Transverse colon (tissue), 4 donors: ENCODE measurements at places on chromosomes 3 and 15.

DNA sequence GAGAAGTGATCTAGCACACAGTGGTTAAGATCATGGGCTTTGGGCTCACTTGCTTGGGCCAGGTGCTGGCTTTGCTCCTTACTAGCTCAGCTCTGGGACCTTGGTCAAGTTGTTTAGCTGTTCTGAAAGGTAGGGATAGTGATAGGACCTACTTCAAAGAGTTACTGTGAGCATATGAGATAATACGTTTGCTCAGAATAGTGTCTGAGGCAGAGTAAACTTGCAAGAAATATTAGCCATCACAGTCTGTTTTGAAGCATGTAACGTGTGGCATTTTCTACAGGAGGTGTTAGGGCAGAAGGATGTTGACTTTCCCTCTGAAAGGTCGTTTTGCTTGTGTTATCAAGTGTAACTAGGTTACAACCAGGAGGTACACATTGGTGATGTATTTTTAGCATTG, 34.5 kb upstream of the NFKBIZ start:
- no peak for DNase-seq

- DNase-seq = no peak
These were observed 112.8 kb upstream of the LPP start for GRCh38 chr3:188041193-188041592.

DNA sequence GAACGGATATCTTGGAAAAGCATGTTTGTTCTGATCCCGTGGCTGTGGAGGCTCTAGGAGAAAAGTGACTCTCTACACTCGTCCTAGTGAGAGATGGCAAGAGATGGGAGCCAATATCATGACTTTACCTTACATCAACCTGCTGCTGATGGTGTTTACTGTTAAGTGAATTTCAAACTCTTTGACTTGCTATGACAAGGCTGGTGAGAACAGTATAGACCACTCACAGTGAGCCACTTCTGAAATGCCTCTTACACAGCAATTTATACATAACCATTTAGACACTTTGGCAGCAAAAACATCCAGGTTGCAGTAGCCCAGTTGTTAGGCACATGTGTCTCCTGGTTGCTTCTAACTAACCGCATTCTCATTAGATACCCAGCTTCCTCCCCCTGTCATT, 43.3 kb downstream of the IL5RA start:
- DNase-seq = no peak

DNA sequence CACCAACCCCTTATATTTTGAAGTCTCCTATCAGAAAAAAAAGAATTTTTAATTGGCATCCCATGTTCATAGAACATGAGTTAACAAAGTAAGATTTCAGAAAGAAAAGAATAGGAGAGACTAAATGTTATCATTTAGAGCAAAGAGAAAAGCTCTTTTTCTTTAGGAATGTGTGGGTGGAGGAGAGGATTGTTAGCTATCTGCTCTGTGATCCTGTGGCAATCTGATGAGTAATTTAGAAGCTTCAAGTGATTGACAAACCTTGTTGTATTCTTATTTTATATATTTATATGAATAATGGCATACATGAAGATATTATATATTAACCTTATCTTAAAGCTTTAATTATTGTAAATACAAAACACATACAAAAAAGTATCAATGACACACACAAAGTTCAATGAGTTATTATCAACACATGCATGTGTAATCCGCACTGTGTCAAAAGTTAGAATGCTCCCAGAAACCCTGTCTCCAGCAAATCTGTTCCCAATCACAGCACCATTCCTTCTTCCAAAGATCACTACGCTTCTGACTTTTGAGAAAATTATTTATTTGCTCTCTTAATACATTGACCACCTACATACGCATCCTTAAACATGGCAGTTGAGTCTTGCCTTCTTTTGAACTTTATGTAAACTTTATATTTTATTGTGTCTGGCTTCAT, 907.4 kb downstream of the MCTP2 start:
- DNase-seq = no peak

- DNase-seq = no peak
These were observed 32.8 kb upstream of the TF start for GRCh38 chr3:133713347-133713746.
